ENCODE measurements at places on chromosomes 12 and 14.

DNA sequence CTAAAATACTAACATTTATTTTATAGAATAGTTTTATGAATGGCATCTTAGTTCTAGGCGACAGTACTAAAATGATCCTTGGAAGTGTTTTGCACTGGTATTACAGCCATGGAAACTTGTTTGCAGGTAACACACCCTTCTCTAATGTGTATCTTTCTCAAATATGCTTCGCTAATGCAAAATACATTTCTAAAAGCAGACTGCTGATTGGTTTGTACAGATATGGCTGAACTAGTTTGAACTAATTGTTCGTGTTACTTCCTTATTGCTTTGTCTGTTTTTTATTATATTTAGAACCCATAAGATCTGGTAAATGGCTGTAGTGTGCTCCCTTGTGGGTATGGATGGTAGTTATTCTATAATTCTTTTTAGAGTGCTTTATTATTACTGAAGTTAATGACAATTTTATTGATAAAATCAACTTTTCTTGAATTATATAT is 53.0 kb downstream of the ATF7IP start:
- no peak for DNase-seq

DNA sequence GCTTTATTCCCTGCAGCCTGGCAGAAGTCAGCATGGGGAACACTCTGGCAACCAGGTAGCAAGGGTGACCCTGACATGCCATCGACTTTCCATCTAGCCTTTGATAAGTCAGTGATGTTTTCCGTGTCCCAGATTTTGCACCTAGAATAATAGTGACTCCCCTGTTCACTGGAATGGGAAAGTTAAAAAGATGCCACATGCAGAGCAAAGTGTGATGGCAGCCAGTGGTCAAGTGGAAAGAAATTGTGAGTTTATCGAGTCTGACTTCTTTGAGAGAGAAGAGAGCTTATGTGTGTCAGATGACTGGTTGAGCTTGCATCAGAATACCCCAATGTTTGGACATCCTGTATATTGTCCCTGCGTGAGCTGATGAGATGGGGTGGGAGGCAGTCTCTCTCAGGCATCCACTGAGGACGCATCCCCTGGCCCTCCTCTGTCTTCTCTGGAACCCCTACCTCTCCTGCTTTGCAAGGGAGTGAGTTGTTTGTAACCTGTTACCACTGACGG is 148.5 kb downstream of the GCH1 start:
- no peak for DNase-seq

DNA sequence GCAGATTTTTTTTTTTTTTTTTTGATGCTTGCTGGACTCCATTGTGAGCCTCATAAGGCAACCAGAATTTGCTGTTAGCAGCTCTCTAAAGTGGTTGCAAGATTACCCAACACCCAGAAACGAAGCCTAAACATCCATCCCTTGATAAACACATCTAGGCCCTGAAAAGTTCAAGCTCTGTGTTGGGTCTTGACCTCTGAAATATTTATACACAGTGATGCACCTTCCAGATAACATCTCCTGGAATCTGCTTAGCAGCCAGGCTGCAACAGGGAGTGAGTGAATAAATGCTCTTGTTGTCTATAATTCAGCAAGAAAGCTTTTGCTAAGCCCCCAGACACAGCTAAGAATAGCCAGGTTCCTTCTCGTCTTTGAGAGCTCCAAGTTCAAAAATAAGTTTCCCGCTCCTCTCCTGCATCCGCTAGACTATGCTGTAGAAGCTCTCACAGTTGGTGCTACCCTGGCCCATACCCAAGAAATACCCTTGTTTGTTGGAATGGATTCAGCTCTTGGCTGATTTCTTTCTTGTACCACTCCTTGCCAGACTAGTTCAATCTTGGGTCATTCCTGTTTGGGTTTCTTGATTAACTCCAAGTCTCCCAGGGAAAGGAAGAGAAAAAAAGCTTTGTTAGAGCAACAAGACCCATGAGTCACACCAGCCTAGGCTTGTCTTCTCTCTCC is 610.6 kb upstream of the TBX3 start:
- DNase-seq = no peak

DNA sequence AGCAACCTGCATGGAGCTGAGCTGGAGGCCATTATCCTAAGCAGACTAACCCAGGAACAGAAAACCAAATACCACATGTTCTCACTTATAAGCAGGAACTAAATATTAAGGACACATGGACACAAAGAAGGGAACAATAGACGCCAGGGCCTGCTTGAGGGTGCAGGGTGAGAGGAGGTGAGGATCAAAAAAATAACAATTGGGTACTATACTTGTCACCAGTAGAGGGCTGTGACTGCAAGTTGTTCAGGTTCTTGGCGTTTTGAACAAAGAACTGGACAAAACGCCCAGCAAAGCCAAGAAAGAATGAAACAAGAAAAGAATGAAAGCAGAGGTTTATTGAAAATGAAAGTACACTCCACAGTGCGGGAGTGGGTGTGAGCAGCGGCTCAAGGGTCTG is 208.5 kb upstream of the NEDD1 start:
- no peak for DNase-seq

GRCh38 chr14:91383439-91383838 is 34.2 kb downstream of the CCDC88C start:
- no peak for DNase-seq

DNA sequence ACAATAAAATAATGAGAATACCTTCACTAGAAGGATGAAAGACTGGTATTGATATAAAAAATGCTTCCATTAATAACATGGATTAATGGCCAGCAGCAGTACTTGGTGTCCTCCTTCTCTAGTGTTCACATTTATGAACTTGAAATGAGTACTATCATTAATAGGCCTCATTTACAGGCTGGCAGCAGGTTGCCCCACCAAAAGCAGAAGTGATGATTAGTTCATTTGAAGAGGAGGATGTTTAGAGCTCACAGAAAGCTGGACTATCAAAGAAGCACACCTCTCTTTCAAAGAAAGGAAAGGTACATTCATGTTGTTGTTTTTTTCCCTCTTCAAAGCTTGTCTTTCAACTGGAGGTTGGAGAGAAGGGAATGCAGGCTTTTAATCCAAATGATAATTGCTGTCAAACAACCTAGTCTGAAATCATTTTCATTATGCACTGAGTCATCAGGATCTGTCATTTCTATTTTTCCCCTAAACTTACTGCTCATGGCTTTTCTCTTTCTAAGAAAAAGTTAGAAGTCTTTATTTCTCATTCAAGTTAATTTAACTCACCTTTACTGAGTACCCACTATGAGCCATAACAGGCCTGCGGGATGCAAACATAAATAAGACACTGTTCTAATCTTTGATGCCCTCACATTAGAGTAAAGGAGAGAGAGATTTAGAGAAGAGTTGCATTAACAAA is 157.9 kb upstream of the GRIP1 start:
- no peak for DNase-seq

- no peak for DNase-seq
These were observed 1945.1 kb upstream of the SEL1L start for GRCh38 chr14:83478741-83479140.

- no peak for DNase-seq
These were observed 290.9 kb downstream of the BTG1 start for GRCh38 chr12:91854725-91855124.

DNA sequence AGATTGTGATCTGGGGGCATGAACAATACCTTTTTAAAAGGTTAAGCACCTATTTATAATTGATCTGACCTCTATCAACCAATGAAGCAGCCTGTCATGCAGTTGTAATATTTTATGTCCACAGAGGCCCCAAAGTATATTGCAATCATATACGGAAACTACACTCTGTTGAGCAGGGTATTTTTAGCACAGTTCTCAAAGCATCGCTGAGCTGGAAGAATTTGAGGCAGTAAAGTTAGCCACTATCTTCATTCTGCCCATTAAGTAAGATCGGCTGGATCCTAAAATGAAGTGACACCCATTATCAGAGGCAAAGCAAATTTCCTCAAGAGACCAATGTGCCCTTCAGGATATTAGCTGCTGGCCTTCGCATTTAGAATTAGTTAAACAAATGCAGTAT is 47.7 kb upstream of the GRIP1 start:
- no peak for DNase-seq

- DNase-seq = no peak
These were observed 3.7 kb upstream of the MAPKAPK5 start for GRCh38 chr12:111838353-111838752.

Data from CD4-positive, alpha-beta T cell (primary cell).